Stimulated activated CD4-positive, alpha-beta T cell treated with anti-CD3 and anti-CD28 coated beads, TNF-alpha, amount 100 ng/mL, for 48 hours (primary cell): ENCODE measurements at places on chromosomes 7 and 10.

- DNase-seq, result no peak
Measured at GRCh38 chr10:122181041-122181732, 89.9 kb upstream of the BTBD16 start.

- no peak for DNase-seq
Measured at GRCh38 chr10:101367569-101368453, 13.8 kb downstream of the BTRC start.

- no peak for DNase-seq
Measured at GRCh38 chr7:20737840-20738448, 48.7 kb downstream of the SP8 start.

DNA sequence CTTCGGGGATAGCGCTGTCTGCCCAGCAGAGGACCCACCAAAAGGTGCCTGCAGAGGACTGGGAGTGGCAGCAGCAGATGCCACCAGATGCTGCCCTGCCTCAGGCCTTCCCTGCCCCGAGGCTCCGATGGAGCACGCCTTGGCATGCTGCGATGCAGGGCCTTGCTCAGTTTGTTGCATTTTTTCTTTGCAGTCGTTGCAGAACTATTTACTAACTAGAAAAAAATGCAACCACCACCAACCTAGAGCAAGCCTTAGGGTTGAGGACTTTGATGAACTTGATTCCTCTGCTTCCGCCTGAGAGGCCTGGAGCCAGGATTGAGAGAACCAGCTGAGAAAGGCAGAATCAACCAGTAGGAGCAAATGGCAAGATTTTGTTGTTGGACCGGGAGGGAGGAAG lies 585.6 kb upstream of the MKI67 start:
- no peak for DNase-seq

DNA sequence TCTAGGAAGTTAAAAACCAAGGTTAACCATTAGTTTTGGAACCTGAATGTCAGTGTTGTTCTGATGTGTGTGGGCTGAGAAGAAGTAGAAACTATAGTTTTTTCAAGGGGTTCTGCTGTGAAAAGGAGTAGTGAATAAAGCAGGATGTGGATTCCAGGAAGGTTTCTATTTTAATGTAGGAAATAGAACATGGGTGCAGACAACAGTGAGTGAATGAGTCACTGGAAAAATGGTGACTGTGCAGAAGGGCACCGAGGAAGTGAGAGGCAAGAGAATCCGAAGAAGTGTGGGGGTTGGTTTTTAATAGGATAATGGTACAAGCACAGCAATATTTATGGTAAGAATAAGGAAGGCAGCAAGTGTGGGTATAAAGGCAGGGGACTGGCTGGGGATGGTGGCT lies 120.4 kb downstream of the ARHGAP21 start:
- DNase-seq, result peak; percentile 19

DNA sequence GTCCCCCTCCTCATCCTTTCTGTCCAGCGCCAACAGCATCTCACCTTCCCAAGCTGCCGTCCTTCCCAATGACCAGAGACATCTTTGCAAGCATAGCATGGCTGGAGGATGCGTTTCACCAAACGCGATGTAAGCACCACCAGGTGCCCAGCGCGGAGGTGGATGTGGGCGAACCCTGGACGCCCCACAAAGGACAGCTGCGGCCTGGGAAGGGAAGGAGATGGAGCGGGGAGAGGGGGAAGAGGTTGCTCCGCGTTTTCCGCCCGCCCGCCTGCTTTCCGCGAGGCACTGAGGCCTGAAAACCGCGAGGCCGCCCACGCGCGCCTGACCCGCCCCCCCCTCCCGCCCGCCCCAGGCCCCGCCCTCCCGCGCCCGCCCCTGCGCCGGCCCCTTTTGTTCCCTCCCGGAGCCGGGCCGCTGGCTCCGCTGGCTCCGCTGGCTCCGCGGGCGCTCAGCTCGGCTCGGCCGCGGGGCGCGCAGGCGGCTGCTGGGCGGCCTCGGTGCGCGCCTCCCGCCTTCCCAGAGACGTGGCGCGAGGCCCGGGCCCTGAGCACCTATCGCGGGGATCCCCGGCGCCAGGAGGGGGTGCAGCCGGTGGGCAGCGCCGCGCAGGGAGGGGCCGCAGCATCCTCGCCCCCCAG lies at the start of gene CLIP2:
CLIP2 (plus strand) TSS at position 390 of the 641 bp plus-strand sequence. CDS start 28,140 bp downstream, outside the sequence.
- peak; percentile 76 for DNase-seq

- DNase-seq, result no peak
Measured at GRCh38 chr10:71644307-71645180, 75.0 kb downstream of the C10orf105 start.

- DNase-seq, result peak; percentile 56
Measured at GRCh38 chr7:150404805-150405583, 25.9 kb downstream of the ZNF775 start.

DNA sequence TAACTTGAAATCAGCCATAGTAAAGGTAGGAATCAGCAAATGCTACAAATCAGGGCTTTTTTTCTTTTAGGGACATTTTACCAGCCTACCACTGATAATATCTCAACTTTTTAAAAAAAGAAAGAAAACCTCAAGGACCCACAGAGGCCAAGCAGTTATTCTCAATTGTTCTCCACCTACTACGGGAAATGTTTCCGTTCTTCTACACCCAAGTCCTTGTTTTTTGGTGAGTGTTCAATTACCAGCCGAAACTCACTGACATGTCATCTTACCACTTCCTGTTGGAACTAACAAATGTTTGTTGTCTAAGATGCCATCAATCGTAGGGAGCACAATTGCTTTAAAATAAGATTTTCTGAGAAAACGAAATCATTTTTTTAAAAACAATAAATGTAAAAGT lies 50.2 kb upstream of the CDK1 start:
- no peak for DNase-seq
